ENCODE measurements at places on chromosomes 7 and 10.
A peak's percentile ranks its signal among the peaks of the same experiment; 100 is the strongest.

DNA sequence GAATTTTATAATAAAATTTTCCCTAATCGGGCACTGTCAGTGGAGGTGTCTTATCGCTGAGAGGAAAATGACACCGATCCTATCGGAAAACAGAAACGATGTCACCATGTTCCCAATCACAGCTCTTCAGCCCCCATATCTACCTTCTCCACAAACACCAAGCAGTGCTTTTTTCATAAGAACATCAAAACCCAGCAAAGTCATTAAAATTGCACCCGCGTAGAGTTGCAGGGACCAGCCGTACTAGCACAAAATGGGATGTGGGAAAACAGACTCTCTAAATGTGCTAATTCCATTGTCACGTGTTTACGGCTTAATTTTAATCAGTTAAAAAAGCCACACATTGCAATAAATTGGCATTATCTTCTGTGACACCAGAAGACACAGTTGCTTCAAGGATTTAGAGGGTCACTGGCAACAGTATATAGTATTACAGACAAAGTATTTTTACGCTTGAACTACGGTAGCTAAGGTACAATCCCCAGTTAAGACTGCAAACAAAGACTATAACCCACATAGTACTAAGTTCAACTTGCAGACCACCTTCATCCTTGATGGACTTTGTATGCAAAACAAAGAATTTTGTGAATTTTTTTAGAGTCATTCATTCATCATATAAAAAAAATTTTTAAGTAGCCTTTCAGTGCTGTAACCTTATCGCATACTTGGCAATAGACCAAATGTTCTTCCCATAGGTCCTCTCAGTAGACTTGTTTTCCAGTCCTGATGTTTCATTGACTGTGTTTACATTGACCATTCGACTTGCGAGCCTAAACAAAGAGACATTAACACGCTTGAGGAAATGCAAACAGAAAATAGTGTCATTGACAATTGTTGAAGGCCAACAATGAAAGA is 116.0 kb downstream of the VTI1A start:
- no peak overlapping the region for H3K27ac ChIP-seq
- H3K4me1 ChIP-seq, result peaks cover 25% of the 10 kb centered on the region
- H3K36me3 ChIP-seq, result no peaks in the 10 kb centered on the region

GRCh38 chr10:102675666-102676533 is 31.6 kb downstream of the TRIM8 start:
- DNase-seq, result peak; percentile 30
- peaks cover 7% of the 10 kb centered on the region for H3K36me3 ChIP-seq
- H3K27ac ChIP-seq, result peak overlapping the region; percentile 98
- peaks cover 89% of the 10 kb centered on the region for H3K4me1 ChIP-seq
- H3K4me3 ChIP-seq, result peak overlapping the region; percentile 77
- H3K27me3 ChIP-seq, result no peaks in the 10 kb centered on the region

DNA sequence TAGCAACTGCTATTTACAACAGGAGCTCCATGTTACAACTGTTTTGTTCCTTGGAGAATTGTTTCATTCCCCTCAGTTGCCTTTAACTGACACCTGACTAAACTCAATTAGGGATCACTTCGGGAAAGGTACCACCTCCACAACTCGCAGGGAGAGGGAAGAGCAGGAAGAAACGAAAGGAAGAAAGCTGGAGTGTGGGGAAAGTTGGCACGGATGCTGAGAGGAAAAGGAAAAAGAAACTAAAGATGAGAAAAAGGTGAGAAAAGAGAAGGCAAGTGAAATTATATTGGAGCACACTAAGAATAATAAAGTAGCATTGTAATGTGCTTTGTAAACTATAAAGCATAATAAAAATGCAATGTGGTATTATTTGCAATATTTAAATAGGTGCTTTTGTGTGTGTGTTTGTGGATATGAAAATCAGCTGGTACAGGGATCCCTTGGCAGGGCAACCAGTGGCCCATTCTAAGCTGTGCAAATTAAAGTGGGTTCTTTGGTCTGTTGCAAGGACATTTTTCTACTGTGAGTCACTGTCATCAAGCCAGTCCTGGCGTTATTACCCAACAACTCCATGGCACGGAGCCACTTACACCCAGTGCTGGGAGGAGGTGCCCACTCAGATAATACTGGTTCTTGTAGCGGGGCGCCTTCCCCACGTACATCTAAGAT is 45.9 kb downstream of the HIPK2 start:
- no peak overlapping the region for H3K4me3 ChIP-seq
- peak overlapping the region; percentile 31 for H3K27ac ChIP-seq
- H3K27me3 ChIP-seq, result no peaks in the 10 kb centered on the region
- H3K4me1 ChIP-seq, result peaks cover 35% of the 10 kb centered on the region
- peaks cover 77% of the 10 kb centered on the region for H3K36me3 ChIP-seq

DNA sequence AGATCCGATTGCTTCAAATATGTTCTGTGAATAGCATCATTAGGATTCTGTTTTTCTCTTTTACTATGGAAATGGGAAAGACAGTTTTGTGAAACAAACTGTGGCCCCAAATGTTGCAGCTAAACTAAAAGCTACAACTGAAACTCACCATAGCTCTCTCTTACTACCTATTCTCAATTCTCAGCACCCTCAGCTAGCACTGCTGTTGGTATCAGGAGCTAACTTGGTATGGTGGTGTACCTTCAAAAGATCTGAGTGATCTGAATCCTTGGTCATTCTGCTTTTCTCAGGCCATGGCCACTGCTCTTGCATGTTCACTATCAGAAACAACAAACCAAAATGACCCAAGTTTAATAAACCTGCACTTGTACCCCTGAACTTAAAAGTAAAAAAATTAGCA is 1208.0 kb downstream of the SORCS1 start:
- H3K27ac ChIP-seq, result no peak overlapping the region
- no peaks in the 10 kb centered on the region for H3K36me3 ChIP-seq
- H3K4me3 ChIP-seq, result no peak overlapping the region

GRCh38 chr10:119367841-119368549 is 160.6 kb downstream of the GRK5 start:
- no peak overlapping the region for H3K27ac ChIP-seq
- no peak for DNase-seq
- H3K27me3 ChIP-seq, result peaks cover 3% of the 10 kb centered on the region
- H3K36me3 ChIP-seq, result no peaks in the 10 kb centered on the region
- H3K4me1 ChIP-seq, result peaks cover 78% of the 10 kb centered on the region

DNA sequence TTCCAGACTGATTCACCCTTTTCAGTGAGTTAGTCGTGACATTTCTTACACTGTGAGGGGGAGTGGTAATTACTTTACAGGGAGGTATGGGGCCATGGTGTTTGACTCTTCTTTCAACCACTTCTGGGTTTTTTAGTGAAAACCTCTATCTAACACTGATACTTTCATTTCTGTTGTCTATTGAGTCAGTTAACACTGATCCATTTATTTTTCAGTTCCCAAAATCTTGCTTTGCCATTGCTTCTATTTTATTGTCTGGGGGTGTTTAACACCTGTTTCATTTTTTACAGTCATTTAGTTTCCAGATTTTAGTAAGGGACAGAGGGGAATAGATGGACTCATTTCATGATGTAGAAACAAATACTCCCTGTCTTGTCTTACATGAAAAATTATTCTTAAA is 61.5 kb downstream of the HELLS start:
- DNase-seq, result no peak
- H3K36me3 ChIP-seq, result peaks cover 75% of the 10 kb centered on the region
- H3K4me3 ChIP-seq, result no peak overlapping the region
- no peaks in the 10 kb centered on the region for H3K4me1 ChIP-seq

GRCh38 chr7:55134786-55135185 is 116.0 kb downstream of the EGFR start:
- DNase-seq, result no peak
- H3K4me1 ChIP-seq, result peaks cover 33% of the 10 kb centered on the region
- no peak overlapping the region for H3K4me3 ChIP-seq
- no peaks in the 10 kb centered on the region for H3K36me3 ChIP-seq
- H3K27ac ChIP-seq, result no peak overlapping the region

GRCh38 chr10:8034466-8035005 is 20.0 kb upstream of the GATA3 start:
- H3K27me3 ChIP-seq, result peaks cover 98% of the 10 kb centered on the region
- no peaks in the 10 kb centered on the region for H3K36me3 ChIP-seq
- peak; percentile 26 for DNase-seq
- H3K27ac ChIP-seq, result no peak overlapping the region
- peak overlapping the region; percentile 64 for H3K4me3 ChIP-seq

GRCh38 chr10:117260084-117260483 is 19.2 kb downstream of the SLC18A2 start:
- H3K27ac ChIP-seq, result no peak overlapping the region
- no peaks in the 10 kb centered on the region for H3K36me3 ChIP-seq
- H3K4me1 ChIP-seq, result peaks cover 46% of the 10 kb centered on the region
- H3K4me3 ChIP-seq, result peak overlapping the region; percentile 2
- peaks cover 24% of the 10 kb centered on the region for H3K27me3 ChIP-seq

GRCh38 chr10:58180666-58181065 is 87.0 kb downstream of the IPMK start:
- H3K4me3 ChIP-seq, result no peak overlapping the region
- H3K4me1 ChIP-seq, result no peaks in the 10 kb centered on the region
- no peak overlapping the region for H3K27ac ChIP-seq
- no peaks in the 10 kb centered on the region for H3K36me3 ChIP-seq
- peaks cover 4% of the 10 kb centered on the region for H3K27me3 ChIP-seq

DNA sequence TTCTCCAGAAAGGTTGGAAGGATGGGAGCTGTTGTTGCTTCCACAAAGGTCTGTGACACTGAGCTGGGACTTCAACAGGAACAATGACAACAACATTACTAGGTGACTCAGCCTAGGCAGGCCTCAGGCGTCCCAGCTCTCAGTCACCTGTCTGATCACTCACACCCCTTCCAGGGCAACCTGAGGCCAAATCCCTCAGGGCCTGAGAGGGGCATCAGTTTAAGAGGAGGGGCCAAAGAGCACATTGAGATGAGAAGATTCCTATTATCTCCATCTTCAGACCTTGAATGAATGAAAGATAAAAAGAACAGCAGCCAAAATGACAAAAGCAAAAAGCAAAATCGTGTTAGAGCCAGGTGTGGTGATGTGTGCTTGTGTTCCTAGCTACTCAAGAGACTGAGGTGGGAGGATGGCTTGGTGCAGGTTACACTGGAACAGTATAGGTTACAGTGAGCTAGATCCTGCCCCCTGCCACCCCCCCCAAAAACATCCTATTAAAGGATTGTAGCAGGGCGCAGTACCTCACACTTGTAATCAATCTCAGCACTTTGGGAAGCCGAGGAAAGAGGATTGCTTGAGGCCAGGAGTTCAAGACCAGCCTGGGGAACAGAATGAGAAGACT is at the start of gene ATG9B:
ATG9B (minus strand) TSS at position 60 of the 622 bp plus-strand sequence. CDS start 71 bp downstream, outside the sequence.
- peaks cover 63% of the 10 kb centered on the region for H3K4me1 ChIP-seq
- H3K27me3 ChIP-seq, result peaks cover 32% of the 10 kb centered on the region
- H3K36me3 ChIP-seq, result no peaks in the 10 kb centered on the region
- H3K4me3 ChIP-seq, result no peak within 1 kb of the TSS
- no peak within 1 kb of the TSS for H3K27ac ChIP-seq

- DNase-seq, result no peak
- H3K27me3 ChIP-seq, result peaks cover 4% of the 10 kb centered on the region
- H3K36me3 ChIP-seq, result no peaks in the 10 kb centered on the region
- no peak overlapping the region for H3K4me3 ChIP-seq
Observed at GRCh38 chr10:94014304-94014703, 20.6 kb downstream of the PLCE1 start.

GRCh38 chr7:36155811-36156361 is 2.8 kb downstream of the EEPD1 start:
- H3K36me3 ChIP-seq, result no peaks in the 10 kb centered on the region
- H3K27me3 ChIP-seq, result peaks cover 11% of the 10 kb centered on the region
- peak overlapping the region; percentile 71 for H3K4me3 ChIP-seq
- peak; percentile 33 for DNase-seq
- H3K27ac ChIP-seq, result no peak overlapping the region

GRCh38 chr10:4596951-4597350 is 229.1 kb upstream of the AKR1E2 start:
- no peak for DNase-seq
- H3K4me3 ChIP-seq, result no peak overlapping the region
- H3K36me3 ChIP-seq, result no peaks in the 10 kb centered on the region
- no peaks in the 10 kb centered on the region for H3K4me1 ChIP-seq
- no peaks in the 10 kb centered on the region for H3K27me3 ChIP-seq
- H3K27ac ChIP-seq, result no peak overlapping the region

DNA sequence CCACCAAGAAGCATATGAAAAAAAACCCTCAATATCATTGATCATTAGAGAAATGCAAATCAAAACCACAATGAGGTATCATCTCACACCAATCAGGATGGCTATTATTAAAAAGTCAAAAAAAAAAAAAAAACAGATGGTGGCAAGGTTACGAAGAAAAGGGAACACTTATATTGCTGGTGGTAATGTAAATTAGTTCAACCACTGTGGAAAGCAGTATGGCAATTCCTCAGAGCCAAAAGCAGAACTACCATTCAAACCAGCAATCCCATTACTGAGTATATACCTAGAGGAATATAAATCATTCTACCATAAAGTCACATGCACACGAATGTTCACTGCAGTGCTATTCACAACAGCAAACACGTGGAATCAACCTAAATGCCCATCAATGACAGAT is 46.0 kb downstream of the CNOT4 start:
- no peaks in the 10 kb centered on the region for H3K27me3 ChIP-seq
- no peak overlapping the region for H3K4me3 ChIP-seq
- DNase-seq, result no peak
- peaks cover 19% of the 10 kb centered on the region for H3K4me1 ChIP-seq

DNA sequence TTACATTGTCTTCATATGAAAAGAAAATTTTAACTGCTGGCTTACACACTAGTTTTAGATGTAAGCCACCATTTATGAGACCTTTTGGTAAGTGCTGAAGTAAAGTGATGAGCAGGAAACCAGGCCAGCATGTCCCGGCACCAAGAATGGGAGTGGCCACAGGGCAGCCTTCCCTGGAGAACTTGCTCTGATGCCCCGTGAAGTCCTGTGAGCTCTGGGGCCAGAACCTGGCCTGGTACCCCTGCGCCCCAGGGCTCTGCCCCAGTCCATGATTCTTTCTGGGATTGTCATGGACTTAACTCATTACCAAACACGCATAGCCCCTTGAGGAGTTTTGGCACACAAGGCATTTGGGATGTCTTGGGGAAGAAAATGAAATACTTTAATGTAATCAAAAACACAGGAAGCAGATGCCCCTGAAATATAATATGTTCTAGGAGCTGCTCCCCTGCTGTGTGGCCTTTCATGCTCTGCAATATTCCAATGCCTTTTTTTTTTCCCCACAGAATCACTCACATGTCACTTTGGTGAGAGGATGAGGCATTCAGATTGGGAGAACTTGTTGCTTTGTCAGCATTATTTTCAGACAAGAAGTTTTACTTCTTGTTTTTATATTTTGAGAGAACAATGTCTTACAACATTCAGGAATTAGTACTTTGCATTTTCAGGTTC is 53.1 kb upstream of the CXCL12 start:
- no peaks in the 10 kb centered on the region for H3K4me1 ChIP-seq
- H3K27me3 ChIP-seq, result peaks cover 14% of the 10 kb centered on the region
- no peak overlapping the region for H3K27ac ChIP-seq
- H3K36me3 ChIP-seq, result no peaks in the 10 kb centered on the region

- DNase-seq, result no peak
- peaks cover 17% of the 10 kb centered on the region for H3K27me3 ChIP-seq
- peaks cover 11% of the 10 kb centered on the region for H3K4me1 ChIP-seq
- no peak overlapping the region for H3K27ac ChIP-seq
- H3K36me3 ChIP-seq, result no peaks in the 10 kb centered on the region
Observed at GRCh38 chr10:14124941-14125340, 205.8 kb downstream of the FRMD4A start.

Data from nephron progenitor cell (in vitro differentiated cells).